ENCODE measurements at places on chromosomes 11 and 22.

- DNase-seq, result no peak
Measured at GRCh38 chr11:12111549-12112520, 1.4 kb downstream of the MICAL2 start.

- DNase-seq, result no peak
Measured at GRCh38 chr11:128298271-128298670, 289.1 kb downstream of the ETS1 start.

DNA sequence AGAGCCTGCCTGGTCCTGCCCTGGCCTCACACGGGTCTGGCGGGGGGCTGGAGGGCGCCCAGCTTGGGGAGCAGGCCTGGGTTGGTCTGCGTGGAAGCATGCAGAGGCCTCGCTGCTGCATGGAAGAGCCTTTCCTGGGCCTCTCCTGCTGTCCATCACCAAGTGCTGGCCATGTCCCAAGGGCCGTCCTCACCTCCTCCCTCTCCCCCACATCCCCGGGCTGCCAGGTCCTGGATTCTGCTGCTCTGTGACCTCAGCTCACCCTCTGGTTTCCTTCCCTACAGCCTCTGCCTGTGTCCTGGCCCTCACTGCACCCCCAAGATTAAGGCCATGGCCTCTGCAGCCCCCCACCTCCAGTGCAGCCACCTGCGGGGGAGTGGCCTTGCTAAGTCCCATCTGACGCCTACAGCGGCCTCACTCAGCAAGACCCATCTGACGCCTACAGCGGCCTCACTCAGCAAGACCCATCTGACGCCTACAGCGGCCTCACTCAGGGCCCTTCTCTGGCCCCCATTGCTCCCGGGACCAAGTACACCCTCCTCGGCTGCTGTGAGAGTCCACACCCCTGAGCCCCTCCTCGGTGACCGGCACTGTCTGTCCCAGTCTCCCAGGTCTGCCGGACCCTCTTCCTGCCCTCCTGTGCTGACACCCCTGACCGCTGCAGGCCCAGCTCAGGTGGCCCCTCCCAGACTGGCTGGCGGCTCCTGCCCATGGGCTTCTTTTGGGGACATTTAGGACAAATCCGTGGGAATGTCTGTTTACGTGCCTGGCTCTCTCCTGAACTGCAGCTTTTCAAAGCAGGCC is 119.5 kb upstream of the B3GAT1 start:
- DNase-seq, result peak; percentile 40

GRCh38 chr11:45654231-45655011 is 11.0 kb downstream of the CHST1 start:
- DNase-seq, result peak; percentile 32

- no peak for DNase-seq
Measured at GRCh38 chr11:43942662-43943371, 380 bp downstream of the C11orf96 start.

DNA sequence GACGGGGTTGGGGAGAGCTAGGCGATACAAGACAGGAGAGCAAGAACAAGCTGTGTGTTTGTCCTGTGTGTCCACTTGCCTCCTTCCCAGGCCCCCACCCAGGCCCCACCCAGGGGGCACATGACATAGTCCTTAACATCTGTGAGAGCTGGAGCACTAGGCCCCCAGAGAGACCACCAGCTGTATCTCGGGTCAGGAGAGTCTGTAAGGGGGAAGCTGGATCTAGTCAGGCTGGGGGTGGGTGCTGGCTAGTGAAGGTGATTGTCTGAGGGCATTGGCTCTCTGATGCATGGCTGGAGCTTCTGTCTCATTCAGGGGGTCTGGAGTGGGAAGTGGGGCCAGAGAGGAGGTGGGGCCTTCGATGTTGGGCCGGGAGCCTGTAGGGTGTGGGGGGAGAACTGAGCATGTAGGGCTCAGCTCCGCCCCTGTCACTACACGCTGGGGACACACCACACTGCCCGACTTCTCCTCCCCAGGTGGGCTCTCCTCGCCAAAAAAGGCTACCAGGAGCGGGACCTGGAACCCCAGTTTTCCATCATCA is 571 bp downstream of the P2RX6 start:
- DNase-seq, result no peak

GRCh38 chr11:33532720-33533385 is 167.8 kb downstream of the C11orf91 start:
- no peak for DNase-seq

DNA sequence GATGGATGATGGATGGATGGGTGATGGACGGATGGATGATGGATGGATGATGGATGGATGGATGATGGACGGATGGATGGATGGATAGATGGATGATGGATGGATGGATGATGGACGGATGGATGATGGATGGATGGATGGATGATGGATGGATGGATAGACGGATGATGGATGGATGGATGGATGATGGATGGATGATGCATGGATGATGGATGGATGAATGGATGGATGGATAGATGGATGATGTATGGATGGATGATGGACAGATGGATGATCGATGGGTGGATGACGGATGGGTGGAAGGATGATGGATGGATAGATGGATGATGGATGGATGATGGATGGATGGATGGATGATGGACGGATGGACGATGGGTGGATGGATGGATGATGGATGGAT is 21.1 kb downstream of the KCTD17 start:
- DNase-seq, result no peak

All from ureter (tissue), 1 donor.